ENCODE measurements at places on chromosomes 6 and 20.

DNA sequence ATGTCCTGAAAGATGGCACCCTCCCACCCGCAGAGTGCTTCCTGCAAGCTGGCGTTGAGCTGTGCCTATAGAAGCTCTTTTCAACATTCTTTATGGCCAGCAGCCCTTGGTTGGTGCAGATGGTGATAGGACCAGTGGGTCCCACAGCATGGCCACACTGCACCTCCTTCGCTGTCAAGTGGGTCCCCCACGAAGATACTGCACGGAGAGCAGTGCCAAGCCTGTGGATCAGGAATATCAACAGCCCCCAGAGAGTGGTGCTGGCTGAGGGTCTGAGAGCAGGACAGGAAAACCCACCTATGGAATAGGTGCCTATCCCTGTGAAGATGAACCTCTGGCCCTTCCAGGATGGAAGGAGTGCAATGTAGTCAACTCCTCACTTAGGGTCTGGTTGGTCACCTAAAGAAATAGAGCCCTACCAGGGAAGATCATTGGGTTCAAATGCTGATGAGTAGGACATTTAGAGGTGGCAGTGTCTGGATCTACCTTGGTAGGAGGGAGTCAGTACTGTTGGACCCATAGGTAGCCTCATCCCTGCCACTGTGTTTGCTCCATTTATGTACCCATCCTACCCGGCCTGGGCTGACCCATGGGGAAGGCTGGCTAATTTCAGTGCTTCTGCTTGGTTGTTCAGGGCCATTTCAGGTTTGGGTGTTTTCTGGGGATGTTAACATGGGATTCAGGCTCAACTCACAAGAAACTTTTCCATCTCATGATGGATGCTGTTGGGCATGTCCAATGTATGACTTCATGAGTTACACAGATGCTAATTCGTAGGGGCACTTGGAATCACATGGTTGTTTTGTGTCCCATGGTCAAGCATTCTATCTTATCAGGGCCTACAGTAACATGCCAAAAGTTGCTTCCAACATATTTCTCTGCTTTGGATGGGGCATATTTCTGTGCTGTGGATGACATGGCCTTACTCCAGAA lies 33.4 kb upstream of the MICB start:
- DNase-seq, result no peak

GRCh38 chr6:132570221-132570777 lies at the start of gene TAAR6:
Gene TAAR6 (plus strand): TSS chr6:132570322. CDS start chr6:132570322, 0 bp downstream.
- no peak for DNase-seq

GRCh38 chr20:18632196-18632789 lies 44.4 kb downstream of the DTD1 start:
- peak; percentile 7 for DNase-seq

GRCh38 chr6:77566235-77566634 lies 86.6 kb upstream of the MEI4 start:
- no peak for DNase-seq

DNA sequence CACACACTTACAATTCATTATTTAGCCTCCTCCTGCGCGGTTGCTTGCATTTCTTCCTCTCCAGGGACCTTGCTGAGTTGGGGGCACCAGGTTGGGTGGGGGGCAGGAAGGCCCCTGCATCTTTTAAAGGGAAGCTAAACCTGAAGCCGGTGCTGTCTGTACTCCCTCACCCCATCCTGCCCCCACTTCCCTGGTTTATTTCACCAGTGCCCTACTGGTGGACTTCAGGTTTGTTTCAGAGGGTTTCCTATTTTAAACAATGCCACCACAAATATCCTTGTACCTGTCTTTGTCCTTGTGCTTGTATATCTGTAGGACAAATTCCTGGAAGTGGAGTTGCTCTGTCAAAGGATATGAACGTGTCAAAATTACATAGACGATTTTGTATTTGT lies 21.0 kb downstream of the PTK7 start:
- DNase-seq, result no peak

- no peak for DNase-seq
Measured at GRCh38 chr6:170082531-170083187, 208.2 kb downstream of the DLL1 start.

GRCh38 chr6:133432021-133432989 lies 191.1 kb downstream of the EYA4 start:
- DNase-seq, result no peak

- DNase-seq, result peak; percentile 43
Measured at GRCh38 chr6:32906539-32906938, 34.3 kb downstream of the HLA-DMB start.

- DNase-seq, result no peak
Measured at GRCh38 chr6:47059216-47059885, 17.2 kb upstream of the ADGRF1 start.

Measured in kidney epithelial cell (primary cell).